Left renal pelvis (tissue), 4 donors: ENCODE measurements at places on chromosomes 7 and 10.

DNA sequence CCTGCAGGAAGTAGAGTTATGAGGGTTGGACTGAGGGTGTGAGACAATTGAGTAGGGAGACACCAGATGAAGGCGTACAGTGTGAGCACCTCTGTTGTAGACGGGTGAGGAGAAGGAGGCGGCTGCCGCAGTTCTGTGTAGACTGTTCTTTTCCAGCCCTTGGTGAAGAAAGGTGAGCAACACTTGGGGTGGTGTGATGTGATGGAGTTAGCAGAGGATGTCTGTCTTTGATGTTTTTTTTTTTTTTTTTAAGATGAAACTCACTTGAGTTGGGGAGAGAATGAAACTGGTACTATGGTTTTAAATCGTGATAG is 42.8 kb upstream of the RNF216 start:
- DNase-seq: no peak

DNA sequence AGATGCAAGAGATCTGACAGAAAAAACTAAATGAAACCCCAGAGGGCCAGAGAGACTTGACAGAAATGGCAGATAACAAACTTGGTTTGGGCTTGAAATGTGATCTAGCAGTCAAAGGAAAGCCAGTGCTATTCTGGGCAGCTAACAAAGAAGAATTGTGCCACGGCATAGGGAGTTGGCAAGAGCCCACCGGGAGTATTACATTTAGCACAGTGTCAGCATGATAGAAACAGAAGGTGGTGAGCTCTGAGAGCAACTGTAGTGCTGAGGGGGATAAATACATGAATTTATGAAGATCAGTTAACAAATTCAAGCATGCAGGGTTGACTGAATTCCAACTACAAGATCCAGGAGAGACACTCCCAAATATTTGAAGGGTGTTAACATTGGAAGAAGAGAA is 91.1 kb downstream of the AHCYL2 start:
- no peak for DNase-seq

DNA sequence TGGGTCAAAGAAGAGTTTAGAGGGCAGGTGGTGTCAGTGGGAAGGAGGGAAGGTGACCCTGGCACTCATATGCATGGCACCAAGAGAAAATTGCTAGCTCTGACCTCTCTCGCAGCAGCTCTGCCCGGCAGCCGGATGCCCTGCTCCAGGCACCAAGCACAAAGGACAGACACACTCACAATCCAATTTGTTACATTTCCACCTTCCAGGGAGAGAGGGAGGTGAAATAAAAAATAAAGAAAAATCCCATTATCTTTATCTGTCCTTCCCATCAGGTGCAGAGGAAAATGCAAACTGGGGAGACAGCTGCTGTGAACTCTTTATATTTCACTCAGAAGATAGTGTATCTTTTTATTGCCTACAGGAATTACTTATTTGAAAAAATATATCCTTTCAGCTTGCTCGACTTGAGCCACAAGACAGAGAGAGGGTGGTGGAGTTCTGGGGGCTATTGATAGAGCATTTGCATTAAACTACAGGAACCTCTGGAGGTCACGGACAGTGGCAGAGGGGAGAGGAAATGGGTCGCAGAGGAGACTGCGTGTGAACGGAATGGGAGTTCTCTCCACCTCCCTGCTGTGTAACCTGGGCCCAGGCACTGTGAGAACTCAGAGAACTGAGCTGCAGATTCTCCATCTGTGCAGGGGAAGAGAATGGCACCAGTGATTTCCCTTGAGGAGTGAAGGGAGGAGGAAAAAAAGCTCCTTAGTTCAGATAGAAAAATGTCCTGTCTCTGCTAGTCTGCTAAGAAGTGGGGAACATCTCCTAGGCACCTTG is 421.4 kb downstream of the PLXNA4 start:
- no peak for DNase-seq

GRCh38 chr7:34184466-34184865 is 279.1 kb downstream of the BMPER start:
- DNase-seq: no peak

DNA sequence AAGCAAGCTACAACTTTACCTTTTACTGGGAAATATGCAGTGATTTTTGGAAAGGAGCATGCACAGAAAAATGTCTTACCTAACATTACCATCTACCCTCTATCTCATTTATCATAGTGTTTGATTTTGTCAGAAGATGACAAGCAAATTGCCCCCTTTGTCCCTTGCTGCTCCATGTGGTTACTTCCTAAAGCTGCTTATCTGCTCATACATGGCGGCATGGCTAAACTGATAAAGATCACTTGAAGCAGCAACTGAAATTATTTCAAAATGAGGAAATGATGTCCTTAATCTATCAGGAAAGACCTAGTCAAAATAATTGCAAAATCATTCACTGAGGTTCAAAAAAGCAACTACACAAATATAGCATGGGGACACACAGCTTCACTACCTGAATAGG is 1198.5 kb upstream of the SORCS1 start:
- no peak for DNase-seq

- DNase-seq: no peak
These were observed 281.9 kb downstream of the PPP1R3A start for GRCh38 chr7:113636727-113637421.

DNA sequence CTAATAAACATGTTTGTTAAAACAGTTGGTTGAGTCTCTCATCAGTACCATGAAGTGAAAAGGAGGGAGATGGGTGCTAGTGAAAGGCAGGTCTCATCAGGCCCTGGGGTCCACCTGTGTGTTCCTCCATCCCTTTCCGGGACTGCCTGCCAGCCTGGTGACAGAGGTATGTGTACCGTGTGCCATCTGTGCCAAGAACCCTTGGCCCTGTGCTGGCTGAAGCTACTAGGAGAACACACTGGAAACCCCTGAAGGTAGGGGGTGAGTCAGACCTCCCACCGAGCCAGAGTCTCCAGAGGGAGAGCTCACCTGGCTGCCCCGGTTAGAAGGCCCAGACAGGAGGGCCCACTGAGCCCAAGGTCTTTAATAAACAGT is 2.3 kb downstream of the DDIT4 start:
- DNase-seq: no peak

DNA sequence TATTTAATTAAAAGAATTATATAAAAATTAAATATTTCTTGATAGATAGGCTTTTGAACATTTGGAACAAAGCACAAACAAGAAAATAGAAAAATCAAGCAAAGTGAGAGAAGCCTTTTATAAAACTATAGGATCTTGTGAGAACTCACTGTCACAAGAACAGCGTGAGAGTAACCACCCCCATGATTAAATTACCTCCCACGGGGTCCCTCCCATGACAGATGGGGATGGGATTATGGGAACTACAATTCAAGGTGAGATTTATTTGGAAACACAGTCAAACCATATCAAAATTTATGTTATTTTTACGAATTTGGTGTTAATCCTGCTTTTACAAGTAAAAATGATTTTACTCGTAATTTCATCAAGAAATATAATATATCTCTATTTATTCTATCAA is 1136.1 kb upstream of the POT1 start:
- DNase-seq: no peak

DNA sequence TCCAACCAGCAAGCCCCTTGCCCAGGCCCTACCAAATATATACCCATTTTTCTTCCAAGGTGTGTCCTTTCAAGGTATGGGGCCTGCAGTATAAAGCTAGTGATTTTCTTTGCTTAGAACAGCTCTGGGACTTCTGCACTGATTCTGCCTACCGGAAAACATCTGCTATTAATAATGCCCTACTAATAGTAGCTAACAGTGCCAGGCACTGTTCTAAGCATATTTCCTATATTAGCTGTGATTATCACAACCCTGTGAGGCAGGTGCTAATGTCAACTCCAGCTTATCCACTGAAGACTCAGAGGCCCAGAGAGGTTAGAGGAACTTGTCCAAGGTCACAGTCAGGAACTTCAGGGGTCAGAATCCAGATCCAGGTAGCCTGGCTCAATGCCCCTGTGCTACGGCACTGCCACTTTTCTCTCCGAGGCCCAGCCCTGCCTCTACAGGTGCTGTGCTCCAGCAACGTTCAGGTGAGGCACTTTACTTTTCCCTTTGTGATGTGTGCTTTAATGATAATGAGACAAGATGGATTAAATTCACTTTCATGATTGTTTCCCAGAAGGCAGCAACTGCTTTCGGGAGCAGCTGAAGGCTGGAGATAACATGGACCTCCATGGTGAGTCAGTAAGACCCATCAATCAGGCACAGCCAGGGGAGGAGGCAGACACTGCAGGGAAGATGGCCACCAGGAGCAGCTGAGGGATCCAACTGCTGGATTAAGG is 26.7 kb downstream of the TAS2R41 start:
- DNase-seq: no peak

DNA sequence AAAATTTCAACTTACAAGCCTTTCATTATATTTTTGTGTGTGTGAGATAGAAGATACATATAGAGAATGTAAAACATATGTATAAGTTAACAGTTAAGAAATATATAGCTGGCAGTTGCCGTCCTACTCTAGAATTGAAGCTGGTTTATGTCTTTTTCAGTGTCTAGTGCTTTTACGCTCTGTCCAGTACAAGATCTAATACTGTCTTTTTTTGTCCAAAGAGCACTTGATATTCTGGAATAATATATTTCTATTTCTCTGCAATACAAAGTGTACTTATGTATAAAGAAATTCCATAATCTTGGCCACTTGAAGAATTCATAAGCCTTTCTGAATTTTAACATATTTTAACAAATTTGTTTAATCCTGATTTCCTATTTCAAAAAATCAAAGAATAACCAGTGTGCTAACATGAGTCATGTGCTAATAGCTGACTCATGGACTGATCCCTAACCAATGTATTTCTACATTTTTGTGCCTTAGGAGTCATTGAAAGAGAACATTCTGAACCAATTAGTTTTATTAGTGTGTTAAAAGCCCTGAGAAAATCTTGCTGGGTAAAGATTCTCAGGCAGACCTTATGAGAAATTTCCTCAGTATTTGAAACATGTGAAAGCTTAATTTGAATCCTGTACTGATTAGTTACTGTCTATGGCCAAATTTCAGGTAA is 73.2 kb upstream of the CCAR1 start:
- no peak for DNase-seq

DNA sequence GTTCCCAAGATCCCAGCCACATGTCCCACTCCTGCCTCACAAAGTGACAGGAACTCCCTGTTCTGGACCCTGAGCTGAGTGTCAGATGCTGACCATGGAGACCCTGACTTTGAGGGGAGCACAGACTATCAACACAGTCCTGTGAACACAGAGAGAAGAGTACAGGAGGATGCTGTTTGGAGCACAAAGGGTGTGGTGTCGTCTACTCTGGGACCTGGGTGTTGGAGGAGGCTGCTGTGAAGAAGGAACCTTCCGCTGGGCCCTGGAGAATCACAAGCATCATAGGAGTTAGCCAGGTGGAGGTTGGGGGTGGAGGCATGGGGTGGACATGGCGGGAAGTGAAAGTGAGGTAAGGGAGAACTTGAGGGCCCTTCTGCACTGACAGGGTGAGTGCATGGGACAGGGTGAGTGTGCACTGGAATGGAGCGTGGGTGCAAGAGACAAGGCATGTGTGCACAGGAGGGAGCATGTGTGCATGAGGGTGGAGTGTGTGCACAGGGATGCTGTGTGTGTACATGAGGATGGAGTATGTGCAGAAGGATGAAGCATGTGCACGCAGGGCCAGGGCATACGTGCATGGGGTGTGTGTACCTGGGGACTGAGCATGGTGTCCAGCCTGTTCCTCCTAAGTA is 70.7 kb upstream of the ANTXRL start:
- DNase-seq: no peak

DNA sequence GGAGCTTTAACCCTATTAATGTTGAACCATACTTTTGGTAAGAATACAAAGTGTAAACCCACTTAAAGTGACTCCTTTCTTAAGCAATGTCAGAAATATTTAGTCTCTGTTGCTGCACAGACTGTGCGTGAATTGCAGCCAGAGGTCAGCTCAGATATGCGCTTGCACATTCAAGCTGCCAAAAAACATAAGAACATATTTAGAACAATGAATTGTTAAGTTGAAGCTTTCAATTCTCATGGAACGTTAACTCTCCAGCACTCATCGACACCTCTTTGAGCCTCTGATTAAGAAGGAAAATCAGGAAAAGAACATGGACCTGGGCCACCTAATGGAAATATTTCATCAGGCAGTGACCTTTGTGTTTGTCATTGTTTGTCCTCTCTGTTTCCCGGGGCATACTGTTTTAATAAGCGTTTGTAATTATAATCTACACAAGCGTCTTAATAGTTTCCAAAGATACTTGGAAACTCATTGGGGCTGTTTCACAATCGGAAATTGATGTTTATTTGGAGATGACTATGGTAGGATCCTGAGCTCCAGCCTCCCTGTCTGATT is 193.0 kb upstream of the CELF2 start:
- no peak for DNase-seq

- DNase-seq: no peak
These were observed 229.1 kb upstream of the IGFBP3 start for GRCh38 chr7:46150202-46150601.

GRCh38 chr7:120680985-120681384 is 177.0 kb downstream of the TSPAN12 start:
- DNase-seq: no peak

- no peak for DNase-seq
These were observed 24.0 kb upstream of the ACTR3B start for GRCh38 chr7:152735443-152736004.

DNA sequence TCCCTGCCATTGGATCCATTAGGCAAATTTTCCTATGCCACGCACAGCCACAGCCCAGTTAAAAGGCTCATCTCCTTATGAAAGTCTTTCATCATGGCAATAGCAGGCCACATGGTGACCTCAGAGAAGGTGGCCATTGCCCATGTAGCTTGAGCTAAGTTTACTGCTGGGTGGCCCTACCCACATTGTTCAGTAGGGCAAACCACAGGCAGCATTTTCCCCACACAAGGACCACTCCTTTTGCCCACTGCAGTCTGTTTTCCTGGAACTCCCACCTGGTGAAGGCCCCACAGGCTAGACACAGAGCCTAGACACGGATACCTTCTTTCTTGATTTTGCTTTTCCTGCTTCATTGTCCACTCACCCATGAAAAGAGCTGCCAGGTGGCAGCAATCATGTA is 101.5 kb upstream of the NPVF start:
- no peak for DNase-seq

- no peak for DNase-seq
These were observed 21.0 kb downstream of the ELFN1 start for GRCh38 chr7:1691096-1691495.

GRCh38 chr7:32941681-32942414 is 15.4 kb upstream of the FKBP9 start:
- no peak for DNase-seq

- no peak for DNase-seq
These were observed 170.5 kb downstream of the CDC14C start for GRCh38 chr7:49094866-49095265.

GRCh38 chr10:122098924-122099323 is 110.0 kb downstream of the TACC2 start:
- no peak for DNase-seq

GRCh38 chr7:77393261-77393660 is 22.9 kb downstream of the GSAP start:
- no peak for DNase-seq

- DNase-seq: no peak
These were observed 59.4 kb upstream of the ETV1 start for GRCh38 chr7:14048889-14049288.

GRCh38 chr7:153590136-153590535 is 462.1 kb upstream of the DPP6 start:
- no peak for DNase-seq
